Stimulated activated CD8-positive, alpha-beta memory T cell treated with anti-CD3 and anti-CD28 coated beads, Interleukin-4, amount 100 ng/mL, for 4 hours (primary cell): ENCODE measurements at places on chromosomes 7 and 10.

DNA sequence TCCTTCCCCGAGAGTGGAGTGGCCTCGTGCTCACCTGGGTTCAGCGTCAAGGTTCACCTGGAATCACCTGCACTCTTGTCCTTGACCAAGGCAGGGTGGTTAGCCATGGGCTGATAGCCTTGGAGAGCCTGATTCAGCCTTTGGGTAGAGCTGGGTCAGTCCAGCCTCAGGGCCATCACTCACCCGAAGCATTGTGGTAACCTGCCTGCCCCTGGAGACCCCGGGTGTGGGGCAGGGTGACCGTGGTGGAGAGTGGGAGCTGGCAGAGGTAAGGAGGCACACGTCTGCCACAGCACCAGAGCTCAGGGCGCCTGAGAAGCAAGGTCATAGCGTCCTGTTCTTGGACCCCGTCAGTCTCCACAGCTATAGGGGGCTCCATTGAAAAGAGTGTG, 27.8 kb upstream of the WDFY4 start:
- DNase-seq, result no peak

- DNase-seq, result no peak
Observed at GRCh38 chr10:114393886-114394285, 10.4 kb downstream of the AFAP1L2 start.

DNA sequence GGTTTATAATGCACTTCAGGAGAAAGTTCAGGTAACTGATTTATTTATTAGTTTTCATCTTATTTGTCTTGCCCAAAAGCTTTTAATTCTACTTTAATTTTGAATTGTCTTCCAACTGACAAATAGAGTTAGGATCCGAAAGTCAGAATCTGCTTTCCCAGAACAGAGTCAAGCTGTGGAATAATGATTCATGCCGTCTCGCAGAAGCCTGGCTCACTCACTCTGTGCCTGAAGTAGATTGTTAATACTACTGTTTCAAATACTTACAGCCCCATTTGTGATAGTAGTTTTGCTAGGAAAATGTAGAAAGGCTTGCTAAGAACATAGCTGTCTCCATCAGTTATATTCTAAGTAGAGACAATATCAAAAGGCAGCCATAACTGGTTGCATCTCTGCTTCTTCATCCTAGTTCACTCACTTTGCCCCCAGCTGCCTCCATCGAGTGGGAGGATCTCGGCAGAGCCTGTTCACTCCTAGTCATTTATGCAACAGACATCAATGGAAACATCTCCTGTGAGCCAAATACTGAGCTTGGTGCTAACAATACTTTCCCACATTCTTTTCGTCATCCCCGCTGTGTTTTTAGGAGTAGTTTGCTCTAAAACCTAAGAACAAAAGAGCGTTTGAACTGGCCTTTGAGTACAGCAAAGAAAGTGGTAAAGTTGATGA, 28.0 kb downstream of the ABRAXAS2 start:
- no peak for DNase-seq

DNA sequence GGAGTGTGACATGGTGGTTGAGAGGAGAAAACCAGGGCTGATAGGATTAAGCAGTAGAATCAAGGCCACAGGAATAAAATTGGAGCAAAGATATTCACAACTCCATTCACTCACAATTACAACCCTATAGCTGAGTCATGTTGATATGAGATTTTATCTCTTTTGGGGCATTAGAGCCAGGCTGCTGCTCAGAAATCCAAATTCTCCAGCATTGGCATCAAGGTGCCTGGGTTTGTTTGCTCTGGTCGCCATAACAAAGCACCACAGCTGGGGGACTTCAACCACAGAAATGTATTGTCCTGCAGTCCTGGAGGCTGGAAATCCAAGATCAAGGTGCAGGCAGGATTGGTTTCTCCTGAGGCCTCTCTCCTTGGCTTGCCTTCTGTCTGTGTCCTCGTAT, 52.5 kb upstream of the GRB10 start:
- DNase-seq, result no peak
